Inflammatory macrophage treated with lipopolysaccharide for 4 hours (primary cell): ENCODE measurements at places on chromosomes 16 and 17.

DNA sequence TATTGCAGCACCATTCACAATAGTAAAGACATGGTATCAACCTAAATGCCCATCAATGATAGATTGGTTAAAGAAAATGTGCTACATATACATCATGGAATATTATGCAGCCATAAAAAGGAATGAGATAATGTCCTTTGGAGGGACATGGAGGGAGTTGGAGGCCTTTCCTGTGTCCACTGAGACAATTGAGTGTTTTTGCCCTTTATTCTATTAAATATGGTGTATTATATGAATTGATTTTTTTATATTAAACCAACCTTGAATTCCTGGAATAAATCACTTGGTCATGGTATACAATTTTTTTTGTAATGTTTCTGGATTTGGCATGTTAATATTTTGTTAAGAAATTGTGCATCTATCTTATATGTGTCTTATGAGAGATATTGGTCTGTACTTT, 9.0 kb upstream of the CCR7 start:
- DNase-seq, result no peak

DNA sequence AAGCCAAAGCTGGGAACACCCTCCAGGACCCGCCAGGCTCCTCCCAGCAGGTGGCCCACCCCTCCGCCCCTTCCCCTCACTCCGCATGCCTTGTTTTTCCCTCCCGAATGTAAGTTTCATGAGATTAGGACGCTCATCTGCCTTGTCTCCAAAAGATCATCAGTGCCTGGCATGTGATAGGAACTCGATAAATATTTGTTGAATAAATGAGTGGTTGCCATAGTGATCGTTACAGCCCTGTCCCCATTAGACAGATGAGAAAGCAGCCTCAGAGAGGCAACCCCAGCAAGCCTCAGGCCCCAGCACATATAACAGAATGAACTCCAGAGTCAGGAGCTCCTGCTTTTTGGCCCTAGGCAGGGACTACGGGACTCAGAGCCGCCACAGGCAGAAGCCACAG, 5.0 kb downstream of the CAMKK1 start:
- no peak for DNase-seq

GRCh38 chr16:73616166-73616753, 568.3 kb upstream of the ZFHX3 start:
- DNase-seq, result no peak

GRCh38 chr16:75225092-75225491, 6.3 kb downstream of the CTRB1 start:
- no peak for DNase-seq

DNA sequence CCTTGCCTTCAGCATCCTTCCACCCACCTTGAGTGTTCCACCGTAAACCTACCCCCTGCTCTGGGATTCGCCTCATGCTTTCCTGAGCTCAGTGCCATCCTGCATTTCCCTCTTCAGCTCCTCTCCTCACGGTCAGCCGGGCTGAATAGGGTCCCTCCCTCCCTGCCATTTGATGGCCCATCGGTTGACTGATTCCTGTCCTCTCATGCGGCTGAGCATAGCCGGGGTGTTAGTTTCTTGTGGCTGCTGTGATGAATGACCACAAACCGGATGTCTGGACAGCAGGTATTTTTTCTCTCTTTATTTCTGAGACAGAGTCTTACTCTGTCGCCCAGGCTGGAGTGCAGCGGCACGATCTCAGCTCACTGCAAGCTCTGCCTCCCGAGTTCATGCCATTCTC, 44.1 kb upstream of the MGAT5B start:
- DNase-seq, result no peak

GRCh38 chr16:72404299-72404698, 232.3 kb upstream of the PMFBP1 start:
- DNase-seq, result no peak
